ENCODE measurements at places on chromosomes 3 and 15.

DNA sequence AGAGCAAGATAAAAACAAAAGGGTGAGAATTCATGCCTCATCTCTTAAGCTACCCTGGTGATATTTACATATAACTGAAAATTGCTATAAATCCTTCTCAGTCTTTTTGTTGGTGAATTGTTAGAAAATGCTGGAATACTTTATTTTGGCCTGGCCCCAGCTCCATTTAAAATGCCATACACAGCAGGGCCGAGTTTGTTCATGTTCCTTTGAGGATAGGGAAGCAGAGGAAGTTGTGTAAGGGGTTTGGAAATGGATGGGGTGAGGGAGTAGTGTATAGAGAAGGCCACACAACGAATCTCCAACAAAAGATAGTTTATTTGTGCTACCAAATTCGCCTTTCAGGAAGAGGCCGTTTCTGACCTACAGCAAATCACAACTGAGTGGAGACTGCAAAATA, 78.6 kb upstream of the ADAMTS9 start:
- DNase-seq = no peak

DNA sequence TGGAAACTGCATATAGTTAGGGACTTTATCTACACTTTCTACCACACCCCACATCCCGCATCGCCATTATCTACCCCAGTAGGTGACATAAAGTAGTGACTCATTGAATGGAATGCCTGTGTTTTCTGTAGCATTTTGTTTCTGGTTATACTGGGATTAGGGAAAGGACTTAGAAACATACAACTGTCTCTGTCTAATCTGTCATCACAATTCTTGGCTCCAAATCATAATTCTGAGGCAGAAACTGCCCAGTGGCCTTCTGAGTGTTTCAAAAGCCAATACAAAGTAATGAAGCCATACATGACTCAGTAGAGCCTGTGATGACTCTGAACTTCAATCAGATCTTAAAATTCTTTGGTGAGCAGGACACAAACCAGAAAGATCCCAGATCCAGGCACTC, 115.7 kb upstream of the CHRM5 start:
- DNase-seq = no peak

DNA sequence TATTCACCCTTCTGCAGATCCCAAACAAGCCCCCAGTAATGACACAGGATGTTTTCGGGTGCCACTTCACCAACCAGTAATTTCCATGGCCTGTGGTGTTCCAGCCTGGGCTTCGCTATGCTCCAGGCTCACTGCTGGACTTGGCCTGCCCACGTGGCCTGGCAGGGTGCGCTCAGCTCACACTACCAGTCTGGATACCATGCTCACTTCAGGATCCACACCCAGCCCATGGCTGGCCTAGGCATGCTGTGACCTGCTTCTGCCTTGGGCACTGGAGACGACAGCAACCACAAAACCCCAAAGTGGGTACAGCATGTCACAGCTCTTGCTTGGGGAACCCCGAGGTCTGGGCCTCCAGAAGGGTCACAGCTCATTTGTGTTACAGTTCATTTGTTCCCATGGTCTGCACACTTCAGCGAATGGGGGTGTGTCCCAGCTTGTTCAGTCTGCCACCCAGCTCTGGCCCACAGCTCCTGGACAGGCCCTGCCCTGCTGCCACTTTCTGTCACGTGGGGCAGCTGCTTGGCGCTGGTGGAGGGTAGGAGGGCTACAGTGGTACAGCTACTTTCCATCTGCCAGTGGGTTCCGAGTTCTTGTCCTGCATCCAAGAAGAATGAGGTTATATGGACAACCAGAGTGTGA, 650.8 kb downstream of the MCTP2 start:
- no peak for DNase-seq

- no peak for DNase-seq
Measured at GRCh38 chr3:16460886-16461285, 52.6 kb downstream of the RFTN1 start.

DNA sequence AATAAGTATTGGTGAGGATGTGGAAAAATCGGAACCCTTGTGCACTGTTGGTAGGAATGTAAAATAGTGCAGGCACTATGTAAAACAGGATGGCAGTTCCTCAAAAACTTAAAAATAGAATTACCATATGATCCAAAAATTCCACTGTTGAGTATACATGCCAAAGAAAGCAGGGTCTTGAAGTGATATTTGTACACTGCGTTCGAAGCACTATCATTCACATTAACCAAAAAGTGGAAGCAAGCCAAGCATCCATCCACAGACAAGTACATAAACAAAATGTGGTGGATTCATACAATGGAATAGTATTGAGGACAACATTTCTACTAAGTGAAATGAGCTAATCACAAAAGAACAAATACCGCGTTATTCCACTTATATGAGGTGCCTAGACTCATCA, 200.7 kb downstream of the TJP1 start:
- DNase-seq = no peak

GRCh38 chr3:40054568-40055222, 245.3 kb downstream of the MYRIP start:
- DNase-seq = no peak

DNA sequence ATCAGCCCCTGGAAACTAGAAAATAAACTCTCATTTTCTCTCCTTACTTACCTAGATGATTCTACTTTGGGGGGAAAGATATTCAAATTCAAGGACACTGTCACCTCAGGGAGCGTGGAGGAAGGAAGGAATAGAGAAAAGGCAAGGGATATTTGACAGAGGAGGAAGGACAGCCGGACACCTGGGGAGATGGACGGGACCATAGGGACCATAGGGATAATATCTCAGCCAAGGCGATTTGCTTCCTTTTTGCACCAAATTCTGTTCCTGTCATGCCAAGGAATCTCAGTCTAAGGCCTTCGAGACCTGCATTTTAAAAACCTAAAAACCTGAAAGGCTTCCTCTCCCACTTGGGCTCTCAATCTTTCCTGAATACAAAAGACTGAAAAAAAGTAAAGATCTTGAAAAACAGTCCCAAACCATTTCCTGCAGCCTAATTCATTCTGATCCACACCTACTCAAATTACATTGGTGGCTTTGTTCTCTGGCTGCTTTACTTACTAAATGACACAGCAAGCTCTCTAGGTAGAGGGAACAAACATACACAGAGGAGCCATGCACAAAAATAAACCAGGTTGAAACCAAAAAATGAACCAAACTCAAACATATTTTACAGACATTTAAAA, 73.9 kb upstream of the SLC24A5 start:
- peak; percentile 21 for DNase-seq
